Breast epithelium (tissue), 4 donors: ENCODE measurements at places on chromosomes 2 and 18. TPM values are rescaled to one million over a fixed set of nuclear protein-coding genes. Genes with fewer than 3 reads are reported as not detected.

GRCh38 chr2:17146358-17146757, 371.9 kb downstream of the RAD51AP2 start:
- H3K4me1 ChIP-seq, result no peaks in the 10 kb centered on the region
- no peaks in the 10 kb centered on the region for H3K36me3 ChIP-seq
- H3K27me3 ChIP-seq, result no peaks in the 10 kb centered on the region
- no peak overlapping the region for H3K27ac ChIP-seq
- H3K4me3 ChIP-seq, result no peak overlapping the region

DNA sequence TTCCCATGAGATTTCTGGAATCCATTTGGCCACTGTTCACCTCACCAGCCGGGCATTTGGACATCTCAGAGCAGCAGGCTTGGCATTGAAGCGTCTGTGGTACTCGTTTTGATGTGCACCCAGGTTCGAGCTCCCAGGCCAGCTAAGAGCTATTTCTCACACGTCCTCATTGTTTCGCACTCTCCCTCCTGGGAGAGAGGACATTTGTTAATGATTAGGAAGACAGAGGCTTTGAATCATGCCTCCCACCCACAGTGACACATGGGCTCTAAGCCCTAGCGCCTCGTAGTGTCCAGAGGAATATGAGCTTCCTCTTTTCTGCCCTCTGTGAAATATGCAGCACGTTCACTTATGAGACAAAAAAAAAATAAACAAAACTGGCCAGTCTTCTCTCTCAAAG, 361.8 kb downstream of the RND3 start:
- H3K27me3 ChIP-seq, result no peaks in the 10 kb centered on the region
- H3K4me1 ChIP-seq, result no peaks in the 10 kb centered on the region
- H3K36me3 ChIP-seq, result no peaks in the 10 kb centered on the region
- no peak overlapping the region for H3K27ac ChIP-seq

GRCh38 chr2:107633580-107634147, 193.0 kb upstream of the RGPD4 start:
- no peaks in the 10 kb centered on the region for H3K27me3 ChIP-seq
- H3K27ac ChIP-seq, result no peak overlapping the region
- DNase-seq, result no peak
- no peak overlapping the region for H3K4me3 ChIP-seq

- H3K36me3 ChIP-seq, result no peaks in the 10 kb centered on the region
- no peak overlapping the region for H3K27ac ChIP-seq
- H3K4me1 ChIP-seq, result no peaks in the 10 kb centered on the region
- H3K4me3 ChIP-seq, result no peak overlapping the region
- no peaks in the 10 kb centered on the region for H3K27me3 ChIP-seq
These were observed 236.1 kb downstream of the SH3RF3 start for GRCh38 chr2:109365131-109365530.

Gene FBXO36
- 2.7 TPM for total RNA-seq

Gene SP110
- 18.2 TPM for total RNA-seq
